ENCODE measurements at places on chromosomes 2 and 18.

- DNase-seq: no peak
Measured at GRCh38 chr2:3174626-3175567, 202.7 kb downstream of the EIPR1 start.

DNA sequence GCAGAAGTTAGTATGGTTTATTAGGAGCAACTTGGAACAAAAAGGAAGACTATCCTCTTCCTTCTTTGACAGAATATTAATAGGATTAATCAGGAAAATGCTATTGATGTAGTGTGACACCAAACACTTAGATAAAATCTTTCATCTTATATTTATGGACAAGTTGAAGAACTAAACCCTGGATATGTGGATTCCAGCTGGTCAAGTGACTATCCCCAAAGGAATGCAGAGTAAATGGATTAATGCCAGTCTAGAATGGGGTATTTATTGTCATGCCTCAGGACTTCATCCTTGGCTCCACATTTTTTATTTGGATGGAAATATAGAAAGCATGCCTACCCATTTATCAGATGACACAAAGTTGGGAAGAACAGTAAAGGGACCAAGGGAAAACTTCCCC is 124.0 kb upstream of the TTC39C start:
- no peak for DNase-seq

- DNase-seq: no peak
Measured at GRCh38 chr2:73043929-73044832, 27.3 kb downstream of the SFXN5 start.

DNA sequence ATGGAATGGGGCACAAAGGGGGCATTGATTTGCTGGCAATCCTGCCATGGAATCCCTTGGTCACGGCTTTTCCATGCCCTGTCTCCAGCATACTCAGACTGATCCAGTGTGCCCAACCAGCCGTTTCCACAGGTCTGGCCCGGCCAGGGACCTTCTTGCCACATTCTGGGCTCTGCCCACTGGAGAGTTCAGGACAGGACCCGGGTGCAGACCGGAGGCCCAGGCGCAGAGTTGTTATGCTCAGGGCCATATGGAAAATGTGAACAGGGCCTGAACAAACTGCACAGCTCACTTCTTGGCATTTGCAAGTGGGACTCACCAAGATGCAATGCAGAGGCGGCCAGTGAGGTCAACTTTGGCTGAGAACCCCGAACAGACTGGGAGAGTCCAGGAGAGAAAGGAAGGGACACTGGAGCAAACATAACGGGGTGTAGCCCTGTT is 15.6 kb upstream of the ASAP2 start:
- DNase-seq: peak; percentile 93

GRCh38 chr2:176167398-176167797 is 10.3 kb downstream of the HOXD3 start:
- DNase-seq: no peak

DNA sequence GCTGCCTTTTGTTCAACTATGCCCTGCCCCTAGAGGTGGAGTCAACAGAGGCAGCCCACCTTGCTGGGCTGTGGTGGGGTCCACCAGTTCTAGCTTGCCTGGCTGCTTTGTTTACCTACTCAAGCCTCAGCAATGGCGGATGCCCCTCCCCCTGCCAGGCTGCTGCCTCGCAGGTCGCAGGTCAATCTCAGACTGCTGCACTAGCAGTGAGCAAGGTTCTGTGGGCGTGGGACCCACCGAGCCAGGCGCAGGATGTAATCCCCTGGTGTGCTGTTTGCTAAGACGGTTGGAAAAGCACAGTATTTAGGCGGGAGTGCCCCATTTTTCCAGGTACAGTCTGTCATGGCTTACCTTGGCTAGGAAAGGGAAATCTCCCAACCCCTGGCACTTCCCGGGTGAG is 133.0 kb upstream of the VWC2L start:
- DNase-seq: no peak

DNA sequence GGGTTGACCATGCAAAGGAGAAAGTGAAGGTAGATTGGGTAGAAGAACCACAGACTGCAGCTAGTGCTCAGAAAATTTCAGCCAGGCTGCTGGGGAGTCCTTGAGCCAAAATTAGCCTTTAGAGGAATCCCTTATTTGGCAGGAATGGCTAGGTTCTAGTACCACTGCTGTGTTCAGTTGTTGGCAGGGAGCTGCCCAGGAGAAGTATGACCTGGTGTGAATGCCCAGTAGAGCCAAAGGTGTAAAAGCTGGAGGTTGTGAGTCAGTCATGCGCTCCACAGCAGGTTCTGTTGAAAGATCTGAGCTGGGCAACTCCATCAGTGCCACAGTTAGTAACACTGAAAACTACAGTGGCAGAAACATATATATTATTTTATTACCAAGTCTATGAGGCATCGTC is 36.4 kb upstream of the TBR1 start:
- DNase-seq: no peak

DNA sequence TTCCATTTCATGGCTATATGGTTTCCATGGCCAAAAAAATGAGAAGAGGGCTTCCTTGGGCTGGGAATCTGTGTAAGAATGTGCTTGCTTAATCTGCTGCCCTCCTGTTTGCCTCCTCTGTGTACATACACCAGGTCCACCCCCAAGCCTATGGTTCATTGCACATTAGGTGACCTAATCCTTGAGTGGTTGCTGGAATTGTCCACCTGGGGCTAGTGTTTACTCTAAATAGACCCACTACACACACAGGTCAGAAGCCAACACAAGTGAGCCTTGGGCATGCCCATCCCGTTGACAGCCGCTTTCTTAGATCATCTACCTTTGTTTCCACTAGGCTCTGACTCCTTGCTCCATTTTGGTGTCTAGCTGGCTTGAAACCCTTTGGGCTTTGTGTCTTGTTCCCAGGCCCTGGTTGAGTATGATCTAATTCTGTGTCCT is 59.2 kb upstream of the ATL2 start:
- DNase-seq: no peak

GRCh38 chr2:216634370-216635148 is 1.3 kb downstream of the IGFBP2 start:
- DNase-seq: no peak

GRCh38 chr18:26813043-26813442 is 52.5 kb downstream of the AQP4 start:
- no peak for DNase-seq

DNA sequence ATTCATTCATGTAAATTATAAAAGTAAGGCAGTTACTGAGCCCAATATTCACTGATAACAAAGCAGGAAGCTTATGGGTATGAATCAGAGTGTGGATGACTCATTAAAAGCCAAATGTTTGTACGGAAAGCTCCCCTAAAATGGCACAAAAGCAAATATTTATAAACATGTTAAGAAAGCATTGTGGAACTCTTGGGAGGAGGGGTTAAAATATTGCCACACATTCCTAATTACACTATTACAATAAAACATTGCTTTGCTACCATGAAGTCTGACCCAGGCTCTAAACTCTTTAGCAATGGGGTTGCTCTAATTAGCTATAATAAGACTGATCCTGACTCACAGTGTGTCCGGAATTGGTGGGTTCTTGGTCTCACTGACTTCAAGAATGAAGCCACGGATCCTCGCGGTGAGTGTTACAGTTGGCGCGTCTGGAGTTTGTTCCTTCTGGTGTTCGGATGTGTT is 110.9 kb downstream of the NAB1 start:
- no peak for DNase-seq

DNA sequence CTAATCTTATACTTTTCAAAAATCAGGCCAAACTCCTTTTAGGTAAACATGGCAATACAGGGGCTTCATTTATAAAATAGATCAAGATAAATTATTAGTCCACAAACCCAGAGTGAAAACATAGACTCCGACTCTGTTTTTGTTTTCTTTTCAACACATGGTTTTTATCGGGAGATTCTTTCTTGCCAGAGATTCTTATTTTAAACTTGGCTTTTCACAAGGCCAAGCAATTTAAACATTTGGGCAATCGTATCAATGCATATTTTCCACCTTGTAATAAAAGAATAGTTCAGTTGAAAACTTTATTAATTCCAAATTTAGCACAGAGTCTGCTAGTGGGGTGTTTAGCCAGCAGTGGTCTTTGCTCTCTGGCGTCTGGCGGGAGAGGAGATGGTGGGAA is 71.9 kb downstream of the SOX11 start:
- DNase-seq: no peak

GRCh38 chr2:165007161-165007744 is 51.9 kb upstream of the SLC38A11 start:
- DNase-seq: no peak

GRCh38 chr2:102141970-102142828 is at the start of gene IL1R1:
TSS of gene IL1R1 (plus strand) at chr2:102142746. CDS start at chr2:102157725, 14,979 bp downstream.
- peak; percentile 88 for DNase-seq

GRCh38 chr2:190235101-190235500 is 84.5 kb downstream of the HIBCH start:
- DNase-seq: no peak

DNA sequence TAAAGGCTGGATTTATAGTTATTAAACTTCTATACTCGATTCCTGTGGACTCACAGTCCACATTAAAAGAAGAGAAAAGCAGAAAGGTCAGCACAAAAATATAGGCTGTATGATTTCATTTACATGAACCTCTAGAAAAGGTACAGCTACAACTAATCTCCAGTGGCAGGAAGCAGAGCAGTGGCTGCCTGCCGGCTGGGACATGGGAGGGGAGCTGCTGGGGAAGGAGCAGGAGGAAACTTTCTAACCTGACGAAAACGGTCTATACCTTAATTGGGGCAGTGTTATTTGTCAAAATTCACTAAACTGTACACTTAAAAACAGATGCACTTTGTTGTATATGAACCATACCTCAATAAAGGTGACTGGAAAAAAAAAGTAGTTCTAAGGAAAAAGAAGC is 26.7 kb downstream of the KCTD1 start:
- no peak for DNase-seq

DNA sequence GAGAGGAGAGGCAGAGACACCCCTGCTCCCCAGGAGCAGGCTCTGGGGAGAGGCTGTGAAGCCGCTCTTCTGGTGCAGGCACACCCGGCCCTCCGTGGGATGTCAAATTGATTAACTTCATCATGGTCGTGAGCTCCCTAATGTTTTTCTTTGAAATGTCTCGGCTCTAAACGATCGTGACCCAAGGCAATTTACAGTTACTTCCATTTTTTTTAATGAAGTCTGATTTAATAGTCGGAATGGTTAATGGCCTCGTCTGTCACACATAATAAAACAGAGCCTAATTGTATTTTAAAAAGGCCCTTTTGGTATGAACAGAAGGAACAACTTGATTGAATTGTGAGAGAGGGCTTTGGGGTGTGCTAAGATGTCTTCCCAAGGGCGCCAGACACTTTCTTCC is 130.2 kb downstream of the SMAD2 start:
- DNase-seq: no peak

GRCh38 chr2:33927756-33928155 is 328.7 kb upstream of the FAM98A start:
- DNase-seq: no peak

GRCh38 chr18:49856496-49856895 is 43.2 kb upstream of the ACAA2 start:
- DNase-seq: no peak

- DNase-seq: peak; percentile 92
Measured at GRCh38 chr2:64653109-64654062, at the start of gene SERTAD2. TSS of gene SERTAD2 (minus strand) at chr2:64653913. CDS start at chr2:64636871, 17,042 bp downstream.

DNA sequence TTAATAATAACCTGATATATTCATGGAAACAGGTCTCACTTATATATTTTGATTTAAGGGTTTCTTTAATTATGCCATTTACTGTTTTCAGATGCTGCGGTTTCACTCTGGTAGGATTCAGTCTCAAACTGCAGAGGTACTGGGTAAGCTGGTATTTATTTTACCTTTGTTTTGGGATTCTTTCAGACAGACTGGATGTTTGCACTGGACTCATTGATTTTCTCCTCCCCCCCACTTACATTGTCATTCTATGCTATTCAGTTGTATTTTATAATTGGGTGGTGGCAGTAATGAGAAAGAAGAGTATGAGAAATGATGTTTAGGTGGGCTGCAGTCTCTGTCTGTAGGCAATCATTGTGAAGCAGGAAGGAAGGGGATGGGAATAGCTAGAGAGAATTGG is 155.6 kb downstream of the AQP4 start:
- no peak for DNase-seq

- no peak for DNase-seq
Measured at GRCh38 chr2:205563646-205564045, 118.7 kb upstream of the NRP2 start.

- DNase-seq: no peak
Measured at GRCh38 chr2:230895536-230896345, 29.3 kb downstream of the GPR55 start.

GRCh38 chr2:79910643-79911042 is 393.9 kb downstream of the LRRTM1 start:
- no peak for DNase-seq

- no peak for DNase-seq
Measured at GRCh38 chr2:188776634-188777033, 197.5 kb upstream of the COL3A1 start.

GRCh38 chr18:53503914-53504441 is 720.5 kb downstream of the MBD2 start:
- DNase-seq: no peak

- no peak for DNase-seq
Measured at GRCh38 chr2:55420439-55420725, 726 bp upstream of the CCDC88A start.

- no peak for DNase-seq
Measured at GRCh38 chr2:138499684-138500083, 1.9 kb upstream of the SPOPL start.

DNA sequence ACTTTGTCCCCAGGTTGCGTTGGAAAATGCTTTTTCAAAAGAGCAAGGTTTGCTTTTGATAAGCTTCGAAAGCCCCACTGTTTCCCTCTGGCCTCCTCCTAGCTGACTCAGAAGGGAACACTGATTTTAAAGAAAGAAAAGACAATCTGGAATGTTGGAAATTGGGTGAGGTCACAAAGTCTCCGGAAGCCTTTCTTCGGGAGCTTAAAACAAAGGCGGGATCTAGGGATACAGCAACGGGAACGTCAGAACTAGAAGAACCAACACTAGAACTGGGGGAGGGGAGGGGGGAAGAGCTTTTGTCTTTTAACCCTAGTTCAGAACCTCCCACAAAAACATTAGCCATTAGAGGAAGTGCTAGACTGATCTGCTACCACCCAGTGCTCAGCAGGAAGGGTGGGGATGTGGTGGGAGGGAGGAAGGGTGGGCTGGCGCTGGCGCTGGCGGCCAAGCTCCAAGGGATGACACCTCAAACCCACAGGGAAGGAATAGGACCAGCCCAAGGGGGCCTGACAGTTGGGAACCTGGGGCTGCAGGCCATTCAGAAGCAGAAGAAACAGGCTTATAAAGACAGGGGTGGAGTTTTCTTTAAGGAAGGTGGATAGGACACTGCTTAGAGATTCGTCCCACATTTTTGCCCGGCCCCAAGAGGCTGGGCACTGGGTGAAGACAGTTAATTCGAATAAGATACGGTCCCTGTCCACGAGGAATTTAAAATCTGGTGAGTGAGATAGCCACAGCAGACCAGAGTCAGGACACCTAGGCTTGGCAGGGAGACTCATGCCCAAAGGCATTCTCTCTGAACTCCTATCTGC is 1.7 kb downstream of the TMSB10 start:
- peak; percentile 65 for DNase-seq

GRCh38 chr18:44637210-44638033 is 43.3 kb upstream of the SETBP1 start:
- no peak for DNase-seq

- peak; percentile 75 for DNase-seq
Measured at GRCh38 chr2:238938401-238939055, 90.6 kb downstream of the TWIST2 start.

GRCh38 chr2:8234253-8234652 is 447.6 kb upstream of the ID2 start:
- no peak for DNase-seq
